ENCODE measurements at places on chromosomes 1 and 21. TPM values are rescaled to one million over a fixed set of nuclear protein-coding genes. Genes with fewer than 3 reads are reported as not detected.

Gene BCL2L15
- 0.61 TPM for total RNA-seq

Gene CPTP
- total RNA-seq = 8.4 TPM

Gene RHEX
- not detected for total RNA-seq

Gene TAF1A
- 19.0 TPM for total RNA-seq

Gene S100A1
- not detected for total RNA-seq

Gene MROH9
- total RNA-seq = not detected

Gene TMEM222
- 22.0 TPM for total RNA-seq

Gene PRMT6
- 20.7 TPM for total RNA-seq

Gene OR2L2
- total RNA-seq = not detected

Gene CENPF
- 70.6 TPM for total RNA-seq

Gene FCGR3B
- not detected for total RNA-seq

Gene RIPPLY3
- total RNA-seq = not detected

Gene FGGY
- total RNA-seq = 11.9 TPM

Gene EDARADD
- 3.0 TPM for total RNA-seq

Gene KRTAP13-3
- total RNA-seq = not detected

Gene SIK1
- total RNA-seq = 27.3 TPM

Gene CCDC28B
- 27.7 TPM for total RNA-seq

Gene IFNLR1
- 6.4 TPM for total RNA-seq

Gene ITLN2
- total RNA-seq = not detected

Gene GJA8
- total RNA-seq = not detected

Gene ZNF593OS
- not detected for total RNA-seq

Gene BSND
- total RNA-seq = not detected

Gene ACTRT2
- total RNA-seq = not detected

Gene CHD1L
- 81.1 TPM for total RNA-seq

Gene SYT11
- total RNA-seq = 9.2 TPM

Gene ZNF697
- 0.38 TPM for total RNA-seq

Gene LCE1A
- not detected for total RNA-seq

Gene NECTIN4
- total RNA-seq = not detected

Gene GCSAML
- 0.16 TPM for total RNA-seq

Gene HSD3B2
- total RNA-seq = not detected

Data from activated CD8-positive, alpha-beta T cell treated with anti-CD3 and anti-CD28 coated beads for 36 hours (primary cell).